ENCODE measurements at places on chromosomes 2 and 18. TPM values are rescaled to one million over a fixed set of nuclear protein-coding genes. Genes with fewer than 3 reads are reported as not detected.

GRCh38 chr2:149860276-149860921, 272.8 kb upstream of the MMADHC start:
- no peak for DNase-seq

DNA sequence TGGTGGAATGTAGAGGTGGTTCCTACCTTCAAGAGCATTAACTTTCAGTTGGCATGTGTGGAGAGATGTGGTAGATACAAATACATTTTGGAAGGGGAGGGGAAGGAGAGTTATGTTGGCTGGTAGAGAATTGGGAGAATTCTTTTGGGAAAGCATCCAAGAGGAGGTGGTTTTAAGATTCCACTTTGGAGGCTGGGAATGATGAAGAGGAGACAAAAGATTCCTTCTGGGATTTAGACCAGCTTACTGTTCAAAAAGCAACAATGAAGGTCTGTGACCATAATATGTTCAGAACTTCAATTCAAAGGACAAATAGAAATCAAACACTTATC, 120.8 kb upstream of the FOSL2 start:
- DNase-seq: no peak

DNA sequence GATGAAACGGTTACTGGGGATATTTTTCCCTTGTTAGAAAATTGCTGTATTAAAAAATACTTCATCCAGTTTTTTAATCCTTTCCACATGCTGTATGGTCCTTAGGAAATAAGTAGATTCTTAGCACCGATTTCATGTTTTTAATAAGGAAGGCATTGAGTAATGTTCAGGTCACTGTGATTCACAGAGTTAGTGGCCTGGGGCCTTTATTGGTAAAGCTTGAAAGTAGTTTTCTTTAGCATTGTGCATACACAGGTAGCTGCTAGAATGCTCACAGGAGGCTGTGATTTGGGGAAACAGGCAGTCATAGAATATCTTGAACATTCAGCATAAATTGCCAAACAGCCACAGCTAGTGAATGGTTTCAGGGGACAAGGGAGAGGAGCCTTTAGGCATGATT, 79.8 kb downstream of the XRCC5 start:
- DNase-seq: no peak

GRCh38 chr2:73984203-73984921, at the start of gene TET3:
TET3 (plus strand) TSS chr2:73984910; CDS start chr2:73986404, 1,494 bp downstream.
- DNase-seq: no peak

- no peak for DNase-seq
These were observed 189.8 kb downstream of the SH3BP4 start for GRCh38 chr2:235141411-235142128.

GRCh38 chr2:117960231-117960630, 53.6 kb downstream of the CCDC93 start:
- no peak for DNase-seq

DNA sequence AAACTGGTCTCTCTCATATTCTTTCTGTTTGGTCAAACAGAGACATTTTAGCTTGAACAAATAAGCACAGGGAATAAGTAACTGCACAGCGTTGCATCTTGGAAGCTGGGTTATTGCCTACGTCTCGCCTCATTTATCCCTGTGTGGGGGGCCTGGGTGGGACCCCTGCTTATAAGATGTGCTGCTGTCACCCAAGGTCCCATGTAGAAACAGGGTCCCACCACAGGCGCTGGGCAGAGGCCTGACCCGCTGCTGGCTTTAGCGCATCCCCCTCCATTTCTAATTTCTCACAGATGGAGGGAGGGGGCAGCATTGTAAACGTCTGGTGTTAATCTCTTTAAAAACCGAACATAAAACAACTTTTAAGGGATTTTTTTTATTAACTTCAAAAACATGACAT, 207.8 kb downstream of the HDAC4 start:
- no peak for DNase-seq

DNA sequence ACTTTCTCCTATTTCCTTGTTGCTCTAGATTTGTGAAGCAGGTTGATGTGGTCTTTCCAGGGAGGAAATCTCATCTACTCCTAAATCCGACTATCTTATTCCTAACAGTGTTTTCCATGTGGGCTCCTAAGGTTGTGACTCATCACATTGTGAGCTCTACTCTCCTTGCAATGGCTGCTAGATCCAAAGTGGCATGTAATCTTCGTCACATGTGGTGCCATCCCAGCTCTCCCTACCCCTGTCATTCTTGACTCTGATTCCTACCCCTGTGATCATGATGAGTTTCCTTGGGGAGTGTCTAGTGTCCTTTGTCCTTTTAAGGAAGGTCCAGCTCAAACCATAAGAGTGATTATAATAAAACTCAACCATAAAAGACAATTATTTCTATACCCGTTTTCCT, 47.3 kb upstream of the GULP1 start:
- no peak for DNase-seq

DNA sequence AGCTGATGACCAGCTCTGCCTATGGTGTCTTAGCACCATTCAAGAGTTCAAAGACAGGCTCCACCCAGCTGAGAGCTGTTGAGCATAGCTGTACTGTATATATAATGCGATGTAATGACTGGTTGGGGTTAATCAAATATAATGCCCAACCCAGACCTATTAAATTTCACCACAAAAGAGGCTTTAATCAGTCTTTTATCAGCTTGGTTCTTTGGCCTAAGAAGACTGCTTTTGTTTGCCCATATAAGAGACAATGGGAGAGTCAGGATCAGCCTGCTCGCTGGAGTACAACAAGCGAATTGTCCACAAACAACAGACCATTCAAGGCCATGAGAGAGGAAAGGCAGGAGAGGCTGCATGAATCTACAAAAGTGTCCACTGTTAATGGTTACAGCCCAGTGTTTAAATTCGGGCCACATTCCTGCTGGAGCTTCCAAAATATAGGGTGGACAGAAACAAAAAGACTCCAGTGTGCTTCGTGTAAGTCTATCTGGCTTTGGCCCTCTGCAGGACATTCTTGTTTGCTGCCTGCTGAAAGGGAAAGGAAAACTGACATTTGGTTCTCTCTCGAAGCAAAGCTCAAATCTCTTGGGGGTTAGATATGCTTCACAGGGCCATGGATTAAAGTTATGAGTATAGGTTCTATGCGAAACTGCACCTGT, 299.0 kb upstream of the FBXO11 start:
- no peak for DNase-seq

- no peak for DNase-seq
These were observed 48.6 kb downstream of the ROCK1 start for GRCh38 chr18:21063011-21063410.

- DNase-seq: no peak
These were observed at the start of gene LRRTM1 for GRCh38 chr2:80303909-80304837. LRRTM1 (minus strand) TSS chr2:80304752; CDS start chr2:80303819, 933 bp downstream.

DNA sequence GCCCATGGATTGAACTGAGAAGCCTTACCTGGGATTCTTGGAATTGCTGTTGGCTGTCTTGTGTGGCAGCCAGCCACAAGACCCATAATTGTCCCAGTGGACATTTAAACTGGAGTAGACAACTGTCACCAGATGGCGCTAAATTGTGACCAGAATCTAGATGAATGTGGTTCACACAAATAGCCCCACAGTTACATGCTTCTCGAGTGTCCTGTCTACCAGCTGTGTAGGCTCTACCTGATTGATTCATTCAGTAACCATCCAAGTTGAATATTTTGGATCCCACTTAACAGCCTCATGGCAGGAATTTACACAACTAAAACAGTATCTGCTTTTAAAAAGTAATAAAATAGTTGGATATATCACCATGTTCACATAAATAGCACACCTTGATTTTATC, 73.2 kb downstream of the MAP4K4 start:
- DNase-seq: no peak

- no peak for DNase-seq
These were observed 39.2 kb upstream of the ZNF385B start for GRCh38 chr2:179900655-179901054.

DNA sequence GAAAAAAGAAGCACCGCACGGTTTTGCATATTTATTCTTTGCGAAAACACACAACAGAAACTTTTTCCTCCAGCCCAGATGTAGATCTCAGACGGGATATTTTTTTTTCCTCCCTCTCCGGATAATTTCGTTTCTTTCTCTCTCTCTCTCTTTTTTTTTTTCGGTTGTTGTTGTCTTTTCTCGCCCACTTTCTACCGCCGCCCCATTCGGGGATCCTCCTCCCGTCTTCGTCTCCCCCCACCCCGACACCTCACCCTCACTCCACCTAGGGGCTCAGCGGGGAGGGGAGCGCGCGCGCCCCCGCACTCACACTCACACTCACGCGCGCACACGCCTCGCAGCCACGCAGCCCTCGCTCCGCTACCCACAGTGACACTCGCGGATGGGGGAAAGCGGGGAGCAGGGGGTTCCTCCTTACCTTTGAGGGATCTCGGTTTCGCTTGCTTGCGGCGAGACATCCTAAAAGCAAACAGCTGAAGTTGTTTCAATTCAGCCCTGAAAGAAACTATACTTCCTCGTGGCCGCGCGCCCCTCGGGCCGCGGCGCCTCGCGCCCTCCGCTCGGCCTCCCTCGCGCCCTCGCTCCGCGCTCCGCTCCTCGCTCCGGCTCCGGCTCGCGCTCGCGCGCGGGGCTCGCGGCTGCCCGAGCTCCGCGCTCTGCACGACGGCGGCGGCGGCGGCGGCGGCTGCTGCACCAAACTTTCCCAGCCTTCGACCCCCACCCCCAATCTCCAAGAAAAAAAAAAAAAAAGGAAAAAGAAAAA, 1.3 kb downstream of the ZNF521 start:
- DNase-seq: no peak

DNA sequence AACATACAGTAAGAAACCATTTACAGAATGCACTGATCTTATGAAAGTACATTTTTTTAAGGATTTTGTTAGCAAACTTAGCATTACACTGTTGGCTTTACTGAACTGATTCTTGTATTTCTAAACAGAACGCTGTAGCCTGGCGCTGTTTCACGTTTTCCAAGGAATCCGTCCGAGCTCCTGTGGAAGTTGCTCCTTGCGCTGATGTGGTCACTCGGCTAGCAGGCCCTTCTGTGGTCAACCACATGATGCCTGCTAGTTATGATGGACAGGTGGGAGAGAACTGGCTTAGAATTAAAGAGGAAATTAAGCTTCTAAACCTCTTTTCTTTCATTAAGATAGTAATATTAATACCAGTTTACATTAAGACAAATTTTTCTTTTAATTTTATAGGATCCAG, 76.8 kb downstream of the CEP192 start:
- DNase-seq: no peak

- DNase-seq: no peak
These were observed 286.4 kb downstream of the CDH19 start for GRCh38 chr18:66317243-66318090.

GRCh38 chr2:224882291-224883171, 159.7 kb downstream of the DOCK10 start:
- no peak for DNase-seq

- no peak for DNase-seq
These were observed at the start of gene MAL for GRCh38 chr2:95025406-95026319. MAL (plus strand) TSS chr2:95025708; CDS start chr2:95025793, 85 bp downstream.

DNA sequence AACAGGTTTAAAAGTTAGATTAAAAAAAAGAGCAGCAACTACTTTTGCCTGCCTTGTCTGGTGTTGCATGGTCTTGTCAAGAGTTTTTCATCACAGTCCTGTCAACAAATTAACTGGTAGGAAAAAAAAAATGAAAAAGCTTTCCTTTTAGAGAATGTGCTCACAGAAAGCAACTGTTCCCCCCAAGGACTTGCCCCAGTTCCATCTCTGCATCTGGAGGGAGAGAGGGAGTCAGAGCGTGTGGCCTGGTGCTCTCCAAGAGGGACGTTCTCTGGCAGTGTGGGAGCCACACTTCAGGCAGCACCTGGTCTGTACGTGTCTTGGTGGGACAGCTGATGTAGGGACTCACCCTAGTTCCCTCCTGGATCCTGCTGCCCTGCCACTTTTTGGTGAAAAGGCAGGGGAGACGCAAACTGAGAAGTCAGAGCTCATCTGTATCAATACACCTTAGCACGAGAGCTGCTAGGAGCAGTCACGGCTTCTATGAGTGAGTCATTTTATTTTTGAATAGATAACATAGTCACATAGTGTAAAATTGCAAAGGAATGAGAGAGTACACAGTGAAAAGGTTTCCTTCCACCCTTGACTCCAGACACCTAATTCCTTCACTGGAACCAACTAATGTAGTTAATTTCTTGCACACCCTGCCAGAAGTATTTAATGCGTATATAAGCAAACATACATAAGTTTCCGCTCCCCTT, 172.5 kb upstream of the MGAT5 start:
- no peak for DNase-seq

DNA sequence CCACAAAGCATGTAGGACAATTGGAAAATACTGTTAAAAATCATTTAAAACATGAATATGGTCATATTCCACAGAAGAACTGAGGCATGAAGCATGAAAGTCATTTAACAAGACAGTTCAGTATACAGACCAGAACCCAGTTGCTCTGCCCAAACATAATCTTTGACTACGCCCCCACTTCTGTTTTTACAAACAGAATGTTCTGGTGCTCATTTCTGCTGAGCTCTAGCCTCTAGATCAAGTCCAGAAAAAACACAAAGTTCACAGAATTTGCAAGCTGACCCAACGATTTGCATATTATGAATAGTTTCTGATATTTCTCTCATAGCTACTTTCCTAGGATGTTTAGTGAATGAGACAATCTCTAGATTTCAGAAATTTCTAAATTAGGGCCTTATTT, 424.9 kb downstream of the PID1 start:
- no peak for DNase-seq

- DNase-seq: no peak
These were observed 211.6 kb downstream of the MCFD2 start for GRCh38 chr2:46704041-46704440.

- DNase-seq: no peak
These were observed 16.7 kb upstream of the GREB1 start for GRCh38 chr2:11516984-11517648.

- no peak for DNase-seq
These were observed 130.6 kb upstream of the CDH7 start for GRCh38 chr18:65620076-65620696.

- no peak for DNase-seq
These were observed 477.5 kb upstream of the SPHKAP start for GRCh38 chr2:228658998-228659397.

GRCh38 chr2:104849618-104850141, 4.2 kb upstream of the POU3F3 start:
- DNase-seq: no peak

DNA sequence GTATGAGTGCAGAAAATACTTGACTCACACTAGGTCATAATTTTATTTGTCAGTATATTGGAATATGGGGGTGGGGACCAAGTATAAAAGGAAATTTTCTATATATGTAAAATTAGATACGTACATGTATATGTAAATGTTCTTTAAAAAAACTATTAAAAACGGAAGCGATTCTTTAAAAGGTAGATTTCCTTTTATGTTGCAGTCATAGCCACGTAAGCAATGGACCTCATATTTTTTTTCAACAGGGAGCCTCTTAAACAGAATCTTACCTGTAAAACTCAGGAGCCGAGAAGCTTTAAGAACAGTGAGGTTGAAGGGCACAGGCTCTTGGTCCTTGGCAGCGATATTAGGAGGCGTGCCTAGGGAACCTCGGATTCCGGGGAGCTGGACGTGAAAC, 3.3 kb downstream of the RHBDD1 start:
- no peak for DNase-seq

GRCh38 chr2:241211276-241211675, 22.8 kb downstream of the ANO7 start:
- no peak for DNase-seq

The MC2R gene
- not detected for total RNA-seq

The FNDC4 gene
- 18.1 TPM for total RNA-seq

The EFR3B gene
- 0.32 TPM for total RNA-seq

The CFAP65 gene
- not detected for total RNA-seq

The COL4A3 gene
- 1.1 TPM for total RNA-seq

The LRP2 gene
- total RNA-seq: not detected

The MATN3 gene
- total RNA-seq: 0.64 TPM

The LYG2 gene
- total RNA-seq: not detected

The TMEM131 gene
- total RNA-seq: 20.0 TPM

The MYCN gene
- total RNA-seq: not detected

The ITGA4 gene
- total RNA-seq: 6.6 TPM
